Sigmoid colon (tissue), 7 donors: ENCODE measurements at places on chromosomes 4 and X. TPM values are rescaled to one million over a fixed set of nuclear protein-coding genes. Genes with fewer than 3 reads are reported as not detected.

DNA sequence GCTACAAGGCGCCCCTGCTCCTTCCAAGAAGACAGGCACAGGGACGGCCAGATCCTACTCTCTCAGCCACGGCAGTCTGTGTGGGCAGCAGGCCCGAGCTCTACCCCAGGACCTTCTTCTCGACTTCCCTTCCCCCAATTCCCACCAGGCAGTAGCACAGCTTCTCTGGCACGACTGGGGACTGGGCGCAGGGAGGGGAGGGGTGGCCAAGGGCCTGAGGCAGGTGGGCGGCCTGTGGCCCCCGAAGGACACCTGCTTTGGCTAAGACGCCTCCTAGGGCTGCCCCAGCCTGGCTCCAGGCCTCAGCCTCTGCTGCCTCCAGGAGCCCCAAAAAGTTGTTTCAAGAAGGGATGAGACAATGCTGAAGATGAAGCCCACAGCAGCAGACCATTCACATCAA is 24.2 kb upstream of the IRF2 start:
- DNase-seq = no peak

GRCh38 chr4:146224326-146224966 is 10.1 kb downstream of the REELD1 start:
- no peak for DNase-seq

- no peak for DNase-seq
These were observed 917.7 kb upstream of the INTU start for GRCh38 chr4:126715067-126715466.

GRCh38 chr4:38529189-38530115 is 134.5 kb upstream of the KLF3 start:
- DNase-seq = no peak

- DNase-seq = no peak
These were observed 58.6 kb downstream of the AREG start for GRCh38 chr4:74503580-74503979.

GRCh38 chrX:48504261-48504660 is 4.5 kb upstream of the PORCN start:
- no peak for DNase-seq

DNA sequence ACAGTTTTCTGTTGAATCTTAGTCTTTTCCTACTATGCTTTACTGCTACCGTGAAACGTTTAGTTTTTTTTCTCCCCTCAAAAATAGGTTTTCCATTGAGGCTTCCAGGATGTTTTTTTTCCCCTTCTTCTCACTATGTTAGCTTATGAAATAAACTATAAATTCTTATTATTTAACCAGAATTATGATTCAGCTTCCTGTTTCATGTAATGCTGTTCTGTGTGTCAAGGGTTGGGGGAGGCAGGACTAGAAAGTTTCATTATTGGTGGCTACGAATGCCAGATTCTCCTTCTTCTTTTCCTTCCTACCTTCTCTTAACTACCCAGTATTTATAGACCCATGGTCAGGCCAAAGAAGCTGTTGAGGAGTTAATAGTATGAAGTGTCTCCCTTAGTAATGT is 11.8 kb downstream of the CLCN5 start:
- no peak for DNase-seq

DNA sequence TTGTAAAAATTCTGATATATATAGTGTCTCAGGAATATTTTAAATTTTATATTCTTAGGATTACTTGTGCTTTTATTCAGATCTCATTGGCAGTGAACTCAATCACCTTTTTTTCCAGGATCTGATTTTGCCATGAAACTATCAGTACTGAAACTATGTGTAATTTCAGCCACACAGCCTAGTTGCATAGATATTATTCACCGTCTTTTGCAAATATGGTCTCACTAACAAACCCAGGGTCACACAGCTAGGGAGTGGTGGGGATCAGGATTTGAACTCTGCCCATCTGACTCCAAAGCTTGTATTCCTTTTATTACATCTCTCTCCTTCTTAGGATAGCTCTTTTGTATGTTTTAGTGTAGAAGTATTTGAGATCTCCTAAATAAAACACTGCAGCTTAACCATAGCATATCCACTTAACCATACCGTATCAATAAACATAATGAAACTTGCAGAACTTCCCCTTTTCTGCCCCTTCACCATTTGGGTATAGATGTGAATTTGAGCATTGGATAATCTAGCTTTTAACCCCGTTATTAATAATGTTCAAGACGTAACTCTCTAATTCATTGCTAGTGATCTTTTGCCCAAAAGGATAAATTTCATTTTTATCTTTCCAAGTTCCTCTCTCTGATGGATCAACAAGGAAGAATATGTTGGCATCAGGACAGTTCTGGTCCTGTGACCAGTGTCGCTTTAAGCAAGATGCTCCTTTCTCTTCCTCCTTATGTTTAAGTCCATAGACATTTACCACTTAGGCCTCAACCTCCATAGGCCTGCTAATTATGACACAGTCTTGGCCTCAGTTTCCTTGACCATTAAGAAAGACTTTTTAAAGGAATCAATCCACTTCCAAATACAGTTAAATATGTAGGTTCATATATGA is 74.6 kb downstream of the RAPGEF2 start:
- no peak for DNase-seq

DNA sequence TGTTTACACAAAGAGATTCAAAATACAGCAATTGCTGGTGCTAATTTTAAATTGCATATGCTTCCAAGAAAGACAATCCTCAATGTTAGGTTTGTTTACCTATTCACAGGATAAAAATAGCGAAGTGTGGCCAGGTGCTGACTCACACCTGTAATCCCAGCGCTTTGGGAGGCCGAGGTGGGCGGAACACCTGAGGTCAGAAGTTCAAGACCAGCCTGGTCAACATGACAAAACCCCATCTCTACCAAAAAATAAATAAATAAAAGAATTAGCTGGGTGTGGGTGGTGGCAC is 77.7 kb downstream of the OPHN1 start:
- DNase-seq = no peak

DNA sequence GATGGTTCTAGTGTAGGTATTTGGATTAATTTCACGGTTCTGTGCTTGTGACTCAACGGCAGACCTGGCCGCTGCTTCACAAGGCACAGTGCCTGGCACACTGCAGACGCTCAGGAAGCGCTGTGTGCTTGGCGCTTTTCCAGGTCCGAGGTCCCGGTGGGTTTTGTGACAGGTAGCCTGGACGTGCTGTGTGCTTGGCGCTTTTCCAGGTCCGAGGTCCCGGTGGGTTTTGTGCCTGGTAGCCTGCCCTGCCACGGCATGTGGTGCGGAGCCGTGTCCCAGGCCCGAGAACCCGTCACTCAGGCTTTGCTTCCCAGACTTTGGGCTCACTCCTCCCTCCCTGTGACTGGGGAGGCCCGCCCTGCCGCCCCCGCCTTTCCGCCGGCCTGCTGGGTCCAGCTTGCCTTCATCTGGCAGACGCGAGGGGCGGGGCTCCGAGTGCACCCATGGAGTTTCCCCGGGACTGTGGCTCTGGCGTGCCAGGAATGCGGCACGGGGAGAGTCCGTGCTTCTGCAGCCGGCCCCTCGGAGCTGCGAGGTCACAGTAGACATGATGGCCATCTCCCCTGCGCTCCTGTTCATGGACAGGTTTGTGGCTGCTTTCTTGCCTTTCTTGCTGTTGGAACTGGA is 44.2 kb downstream of the TBC1D14 start:
- DNase-seq = peak; percentile 90

GRCh38 chr4:74632634-74633033 is 161.7 kb downstream of the BTC start:
- no peak for DNase-seq

- no peak for DNase-seq
These were observed 192.4 kb upstream of the RPL34 start for GRCh38 chr4:108427946-108428485.

GRCh38 chr4:159291176-159291575 is 188.3 kb downstream of the RAPGEF2 start:
- DNase-seq = no peak

DNA sequence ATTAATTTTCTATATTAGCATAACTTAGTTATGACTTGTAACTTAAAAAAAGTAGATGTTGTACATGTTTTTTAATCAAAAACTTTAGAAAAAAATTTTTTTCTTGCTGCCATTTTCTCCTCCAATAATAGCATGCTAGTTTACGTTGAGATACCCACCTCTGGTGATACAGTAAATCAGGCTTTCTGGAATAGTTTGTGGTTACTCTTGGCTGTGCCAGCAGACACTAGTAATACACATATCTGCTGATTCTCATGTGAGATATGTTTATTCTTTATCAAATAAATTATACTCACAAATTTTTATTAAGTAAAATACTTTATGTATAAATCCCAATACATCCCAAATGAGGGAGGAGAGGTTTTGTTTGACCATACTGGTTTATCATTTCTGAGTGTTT is 117.3 kb downstream of the KLHL8 start:
- DNase-seq = no peak

DNA sequence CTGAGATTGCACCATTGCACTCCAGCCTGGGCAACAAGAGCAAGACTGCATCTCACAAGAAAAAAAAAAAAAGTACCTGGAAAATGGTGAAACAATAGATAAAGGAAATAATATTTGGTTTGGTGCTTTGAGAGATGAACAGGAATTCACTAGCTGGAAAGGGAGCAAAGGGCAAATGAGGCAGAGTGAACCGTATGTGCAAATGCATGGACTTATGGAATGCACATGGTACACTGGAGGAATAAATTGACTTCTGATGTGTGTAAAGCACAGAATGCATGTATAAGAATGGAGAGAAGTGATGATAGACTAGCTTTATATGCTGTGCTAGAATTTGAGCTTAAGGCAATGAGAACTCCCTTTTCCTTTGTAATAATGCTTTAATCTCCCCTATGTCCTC is 413.3 kb downstream of the SPRY1 start:
- no peak for DNase-seq

DNA sequence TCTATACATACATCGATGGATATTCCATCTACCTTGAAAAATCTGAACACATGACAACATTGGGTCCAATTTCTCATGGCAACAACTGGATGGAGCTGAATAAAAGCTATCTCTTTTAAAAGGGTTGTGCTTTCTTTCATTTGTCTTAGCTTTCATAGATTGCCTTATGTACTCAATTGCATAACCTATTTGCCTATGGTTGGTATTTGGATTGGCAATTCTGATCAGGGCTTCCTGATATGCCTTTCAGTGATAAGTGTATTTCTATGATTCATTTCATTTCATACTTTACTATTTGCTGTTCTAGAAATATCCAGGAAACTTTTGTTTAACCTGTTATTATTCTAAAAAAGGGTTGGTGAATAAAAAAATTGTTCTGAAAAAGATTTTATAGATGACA is 509.9 kb downstream of the GRXCR1 start:
- DNase-seq = no peak

- DNase-seq = no peak
These were observed 41.6 kb downstream of the NDNF start for GRCh38 chr4:121030711-121031110.

- no peak for DNase-seq
These were observed 281.1 kb upstream of the ARX start for GRCh38 chrX:25296850-25297249.

DNA sequence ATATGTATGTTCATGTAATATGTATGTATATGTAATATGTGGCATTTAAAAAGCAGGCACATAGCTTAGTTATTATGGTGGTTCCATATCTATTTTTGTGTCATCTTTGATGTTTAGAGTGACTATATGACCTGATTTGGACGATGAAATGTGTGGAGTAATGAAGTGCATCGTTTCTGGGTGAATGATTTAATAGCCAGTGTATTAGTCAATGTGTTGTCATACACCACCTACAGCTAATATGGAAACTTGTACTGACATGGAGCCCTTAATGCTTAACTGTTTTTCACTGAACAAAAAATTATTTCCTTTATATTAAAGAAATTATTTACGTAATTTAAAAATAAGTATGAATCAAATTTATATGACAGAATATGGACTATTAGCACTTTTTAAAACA is 292.3 kb upstream of the FSTL5 start:
- no peak for DNase-seq

GRCh38 chr4:115360431-115360830 is 247.0 kb upstream of the NDST4 start:
- no peak for DNase-seq

- DNase-seq = peak; percentile 74
These were observed 2.5 kb downstream of the CXorf38 start for GRCh38 chrX:40644821-40645358.

DNA sequence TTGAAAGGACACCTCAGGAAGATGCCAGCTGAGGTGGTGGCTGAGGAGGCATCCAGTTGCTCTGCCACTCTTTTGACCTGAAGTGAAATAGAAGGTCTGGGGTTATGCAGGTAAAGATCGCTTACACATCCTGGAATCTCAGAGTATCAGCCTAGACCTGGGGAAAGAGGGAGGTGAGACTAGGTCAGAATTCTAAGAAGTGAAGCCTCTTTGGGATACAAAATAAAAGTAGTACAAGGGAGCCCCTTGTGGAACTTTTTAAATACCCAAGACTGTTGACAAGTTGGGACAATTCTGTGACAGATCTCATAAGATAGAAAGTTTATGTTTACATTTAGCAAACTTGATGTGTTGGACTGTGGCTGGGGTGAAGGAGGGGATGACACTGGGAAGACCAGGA is 263.1 kb downstream of the SPRY1 start:
- no peak for DNase-seq

DNA sequence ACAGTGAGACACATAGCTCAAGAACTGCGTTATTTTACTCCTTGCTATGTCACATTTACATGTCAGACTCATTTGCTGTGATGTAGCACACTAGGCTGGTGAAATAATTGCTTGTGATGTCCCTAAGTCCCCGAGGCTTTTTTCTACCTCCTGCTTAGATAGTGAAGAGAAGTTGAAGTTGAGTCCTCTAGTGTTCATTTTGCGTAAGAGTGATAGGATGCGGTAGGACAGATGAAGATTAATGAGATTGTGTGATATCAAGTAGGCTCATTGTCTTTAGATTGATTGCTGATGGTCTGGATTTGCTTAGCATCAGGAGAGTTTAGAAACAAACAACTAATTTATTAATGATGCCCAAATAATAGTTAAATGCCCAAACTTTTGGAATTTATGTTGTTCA is 173.6 kb upstream of the NUDT6 start:
- no peak for DNase-seq

- no peak for DNase-seq
These were observed 83.5 kb upstream of the SPRY1 start for GRCh38 chr4:123312951-123313592.

AFM gene
- total RNA-seq = not detected

CLDN2 gene
- total RNA-seq = not detected

ARAP2 gene
- 22.9 TPM for total RNA-seq

ATOH1 gene
- total RNA-seq = not detected

ADGRL3 gene
- total RNA-seq = 5.4 TPM

PNMA6A gene
- total RNA-seq = 3.1 TPM

SPANXD gene
- not detected for total RNA-seq

XAGE2 gene
- not detected for total RNA-seq

NPY2R gene
- 0.28 TPM for total RNA-seq

MAGEB17 gene
- not detected for total RNA-seq

EMCN gene
- total RNA-seq = 5.3 TPM

SASH3 gene
- 1.7 TPM for total RNA-seq

TCEAL9 gene
- 81.1 TPM for total RNA-seq
